GM10248 (cell line): ENCODE measurements at places on chromosomes 11 and 22.

DNA sequence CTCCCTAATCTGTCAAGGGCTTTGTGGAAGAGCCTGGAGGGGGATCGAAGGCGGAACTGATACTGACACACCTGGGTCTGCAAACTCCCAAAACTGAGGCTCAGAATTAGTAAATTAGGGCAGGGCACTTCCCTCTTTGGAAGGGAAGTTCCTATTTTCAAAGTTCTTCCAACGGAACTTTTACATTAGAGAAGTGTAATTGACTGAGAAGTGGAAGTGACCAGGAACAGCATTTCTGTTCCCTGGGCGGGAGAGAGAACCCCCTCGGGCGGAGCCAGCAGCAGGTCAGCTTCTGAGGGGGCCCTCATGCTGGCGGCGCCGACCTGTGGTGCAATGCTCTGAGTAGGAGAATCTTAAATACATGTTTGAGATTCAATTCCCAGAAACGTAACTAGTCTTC is 1.1 kb upstream of the CBL start:
- DNase-seq: peak; percentile 25

DNA sequence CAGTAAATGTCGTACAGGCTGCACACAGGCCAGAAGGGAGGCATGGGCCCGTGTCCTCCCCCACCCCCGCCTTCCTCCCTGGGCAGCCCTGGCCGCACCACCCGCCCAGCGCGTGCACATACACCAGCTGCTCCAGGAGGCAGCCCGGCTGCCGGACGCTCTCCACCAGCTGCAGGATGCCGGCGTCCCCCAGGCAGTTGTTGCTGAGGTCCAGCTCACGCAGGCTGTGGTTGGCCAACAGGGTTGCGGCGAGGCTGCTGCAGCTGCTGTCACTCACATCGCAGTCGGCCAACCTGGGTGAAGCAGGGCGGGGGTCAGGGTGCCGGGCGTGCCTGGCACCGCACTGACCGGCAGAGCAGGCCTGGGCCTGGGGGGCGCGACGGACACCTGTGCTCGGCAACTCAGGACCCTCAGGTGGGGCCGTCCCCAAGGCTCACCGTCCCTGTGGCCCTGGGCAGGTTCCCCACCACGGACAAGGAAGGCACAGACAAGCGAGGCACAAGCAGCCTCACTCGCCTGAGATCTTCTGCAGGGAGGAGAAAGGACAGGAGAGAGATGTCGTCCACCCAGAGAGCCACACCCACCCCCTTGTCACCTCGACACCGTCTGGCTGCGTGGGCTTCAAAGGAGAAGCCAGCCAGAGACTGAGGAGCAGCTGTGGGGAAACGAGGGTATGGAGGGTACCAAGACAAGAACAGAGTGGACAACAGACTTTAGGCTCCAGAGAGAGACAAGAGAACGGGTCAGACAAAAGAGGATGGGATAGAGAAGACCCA is 12.1 kb downstream of the RNH1 start:
- no peak for DNase-seq

DNA sequence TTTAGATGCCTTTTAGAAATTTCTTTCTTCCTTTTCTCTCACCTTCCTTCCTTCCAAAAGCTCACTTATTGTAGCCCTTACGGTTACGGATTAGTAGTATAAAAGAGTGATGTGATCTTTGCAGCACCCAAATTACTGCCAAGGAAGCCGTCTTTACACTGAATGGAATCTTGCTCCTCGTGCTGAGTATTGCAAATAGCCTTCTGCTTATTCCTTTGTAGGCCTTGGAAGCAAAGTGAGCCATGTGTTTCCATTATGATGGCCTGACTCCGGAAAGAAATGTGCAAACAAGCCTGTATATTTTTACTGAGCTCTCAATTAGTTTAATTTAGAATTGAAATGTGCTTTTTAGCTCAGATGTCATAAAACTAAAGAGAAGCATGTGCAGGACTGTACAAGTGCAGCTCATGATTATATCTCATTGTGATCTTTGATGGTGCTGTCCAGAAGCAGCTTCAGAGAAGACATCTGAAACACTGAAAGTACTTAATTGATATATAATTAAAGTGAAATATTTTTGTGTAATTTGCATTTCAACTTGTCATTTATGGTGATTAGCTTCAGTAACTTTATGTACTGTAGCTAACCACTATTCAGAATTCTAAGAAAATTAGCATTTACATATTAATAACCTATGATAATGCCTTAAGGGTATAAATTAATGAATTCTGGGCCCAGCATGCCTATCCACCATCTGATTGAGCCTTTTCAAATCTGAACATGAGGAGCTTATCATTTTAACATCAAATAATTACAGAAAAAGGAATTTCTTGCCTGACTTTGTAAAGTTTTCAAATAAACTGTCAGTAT is 129.3 kb downstream of the GRIA4 start:
- DNase-seq: no peak

DNA sequence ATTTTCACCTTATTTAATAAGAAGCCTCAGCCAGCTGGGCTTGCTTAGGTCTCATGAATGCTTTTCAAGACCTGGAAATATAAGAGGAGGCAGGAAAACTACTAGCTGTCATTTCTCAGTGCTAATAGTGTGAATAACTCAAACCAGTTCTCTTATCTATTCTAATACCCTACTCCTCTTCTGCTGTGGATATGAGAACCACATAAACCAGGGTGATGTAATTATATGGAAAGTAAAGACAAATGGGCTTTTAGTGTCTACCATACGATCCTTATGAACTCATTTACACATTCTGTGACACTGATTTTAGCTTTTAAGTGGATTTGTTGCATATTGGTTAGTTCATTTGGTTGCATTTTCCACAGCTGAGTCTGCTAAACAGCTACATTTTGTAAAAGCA is 8.6 kb downstream of the PDGFD start:
- no peak for DNase-seq

DNA sequence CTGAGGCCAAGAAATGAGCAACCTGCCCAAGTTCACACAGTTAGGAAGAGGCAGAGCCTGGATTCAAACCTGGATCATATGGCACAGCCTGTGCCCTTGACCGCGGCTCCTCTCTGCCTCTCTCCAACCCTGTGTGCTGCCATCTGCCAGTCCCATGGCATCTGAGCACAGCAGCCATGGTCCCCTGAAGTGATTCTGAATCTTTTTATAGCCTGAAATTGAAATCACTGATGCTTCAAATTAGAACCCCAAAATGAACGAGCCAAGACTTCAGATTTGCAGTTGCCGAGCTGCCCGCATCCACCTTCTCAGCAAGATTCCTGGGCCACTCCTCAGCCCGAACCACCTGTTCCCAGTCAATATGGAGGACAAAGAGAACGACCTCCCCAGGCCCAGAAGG is 252.7 kb downstream of the CTTN start:
- no peak for DNase-seq

GRCh38 chr11:47259232-47259977 is 1.6 kb downstream of the NR1H3 start:
- peak; percentile 72 for DNase-seq

DNA sequence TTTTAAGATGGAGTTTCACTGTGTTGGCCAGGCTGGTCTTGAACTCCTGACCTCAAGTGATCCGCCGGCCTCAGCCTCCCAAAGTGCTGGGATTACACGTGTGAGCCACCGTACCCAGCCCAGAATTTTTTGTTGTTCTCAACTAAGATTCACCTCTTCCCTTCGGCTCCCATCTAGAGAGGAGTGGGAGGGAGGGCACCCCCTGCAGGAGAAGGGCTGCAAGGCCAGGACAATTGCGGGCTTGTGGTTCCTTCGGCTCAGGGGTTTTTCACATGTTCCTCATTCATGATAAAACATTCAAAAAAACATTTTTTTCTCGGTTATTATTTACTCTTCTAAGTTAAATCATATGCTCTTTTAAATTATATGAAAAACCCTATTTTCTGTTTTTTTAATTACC is 201.1 kb upstream of the LRRC4C start:
- no peak for DNase-seq

DNA sequence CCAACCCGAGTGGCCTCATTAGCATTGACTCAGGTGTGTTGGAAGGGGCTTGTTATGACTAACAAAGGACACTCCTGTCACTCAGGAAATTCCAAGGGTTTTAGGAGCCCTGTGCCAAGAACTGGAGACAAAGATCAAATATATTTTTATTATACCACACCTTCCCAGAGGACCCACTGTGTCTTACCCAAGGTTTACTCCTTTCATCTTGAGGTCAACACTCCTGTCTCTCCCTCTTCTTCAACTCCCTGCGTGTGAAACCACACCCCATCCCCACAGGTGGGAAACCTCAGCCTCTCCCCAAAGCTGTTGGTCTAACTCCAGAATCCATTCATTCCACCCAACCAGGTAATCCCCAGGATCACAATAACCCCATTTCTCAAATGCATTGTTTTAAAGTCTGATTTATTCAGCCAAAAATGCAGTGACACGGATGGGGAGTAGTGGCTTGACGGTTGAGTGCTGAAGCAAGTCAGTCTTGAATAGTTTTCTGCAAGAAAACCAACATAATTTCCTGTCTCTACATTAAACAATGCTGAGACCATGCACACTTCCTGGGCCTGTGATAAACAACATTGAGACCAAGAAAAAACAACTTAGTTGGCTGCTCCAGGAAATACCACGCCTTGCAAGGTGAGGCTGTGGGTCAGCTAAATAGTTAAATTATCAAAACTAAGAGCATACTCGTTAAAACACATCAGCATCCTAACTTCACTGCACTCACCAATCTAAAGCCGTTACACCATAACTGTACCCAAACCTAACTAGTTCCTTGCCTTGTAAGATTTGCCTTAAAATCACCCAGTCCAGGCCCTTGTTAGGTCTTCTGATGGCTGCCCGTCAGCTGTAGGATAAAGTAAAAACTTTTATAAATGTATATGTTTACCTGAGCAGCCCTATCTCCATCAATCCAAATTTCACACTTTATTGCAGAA is 38.5 kb upstream of the SPON1 start:
- DNase-seq: no peak

DNA sequence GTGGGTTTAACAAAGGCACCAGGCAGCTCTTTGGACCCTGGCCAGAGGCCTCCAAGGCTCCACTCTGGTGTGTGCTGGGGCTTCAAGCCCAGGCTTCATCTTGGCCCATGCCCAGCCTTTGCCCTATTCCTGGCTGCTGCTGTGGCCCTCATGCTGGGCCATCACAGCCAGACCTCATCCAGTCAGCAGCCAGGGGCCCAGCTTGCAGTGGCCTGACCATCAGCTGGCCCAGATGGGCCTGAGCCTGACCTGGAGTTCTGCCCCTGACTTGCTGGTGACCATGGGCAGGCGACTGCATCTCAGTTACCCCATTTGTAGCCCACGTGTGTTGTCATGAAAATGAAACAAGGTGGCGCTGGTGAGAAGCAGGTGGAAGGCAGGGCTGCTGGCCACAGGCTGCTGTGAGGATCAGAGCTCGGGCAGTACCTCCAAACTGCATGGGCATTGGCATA is 76.1 kb downstream of the MED15 start:
- DNase-seq: no peak

DNA sequence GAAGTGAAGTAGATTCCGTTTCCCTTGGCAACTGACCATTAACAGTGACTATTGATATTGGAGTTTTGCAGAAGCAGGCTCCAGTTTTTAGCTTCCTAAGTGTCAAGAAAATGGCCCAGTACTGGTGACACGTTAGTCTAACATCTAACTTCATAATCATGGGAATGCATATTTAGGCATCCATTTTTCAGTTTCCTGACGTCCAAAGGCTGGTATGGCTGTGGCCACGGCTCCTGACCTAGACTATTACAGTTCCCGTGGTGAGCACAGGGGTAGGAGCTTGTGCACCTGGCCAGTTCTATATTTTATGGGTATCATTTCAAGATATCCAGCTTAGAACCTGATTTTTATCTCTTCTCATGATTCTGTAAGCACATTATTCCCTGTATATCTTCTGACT is 323.8 kb downstream of the GUCY1A2 start:
- DNase-seq: no peak

DNA sequence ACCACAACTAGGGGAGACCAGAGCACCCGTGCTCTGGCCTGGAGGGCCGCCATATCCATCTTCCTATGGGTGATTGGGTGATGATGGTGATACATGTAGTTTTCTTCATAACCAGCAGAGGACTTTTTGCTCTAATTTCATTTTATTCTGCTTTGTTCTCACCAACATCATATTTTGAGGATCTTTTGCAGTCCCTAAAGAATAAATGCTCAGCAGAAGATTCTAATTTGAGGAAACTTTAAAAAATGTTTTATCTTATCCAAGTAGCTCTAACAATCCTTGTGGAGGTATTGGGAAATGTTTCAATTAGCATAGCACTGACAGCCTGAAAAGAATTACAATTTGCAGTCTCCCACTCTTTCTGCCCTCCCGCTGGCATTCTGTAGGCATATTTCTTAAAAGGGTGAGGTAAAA is 544.0 kb downstream of the NTM start:
- DNase-seq: no peak

DNA sequence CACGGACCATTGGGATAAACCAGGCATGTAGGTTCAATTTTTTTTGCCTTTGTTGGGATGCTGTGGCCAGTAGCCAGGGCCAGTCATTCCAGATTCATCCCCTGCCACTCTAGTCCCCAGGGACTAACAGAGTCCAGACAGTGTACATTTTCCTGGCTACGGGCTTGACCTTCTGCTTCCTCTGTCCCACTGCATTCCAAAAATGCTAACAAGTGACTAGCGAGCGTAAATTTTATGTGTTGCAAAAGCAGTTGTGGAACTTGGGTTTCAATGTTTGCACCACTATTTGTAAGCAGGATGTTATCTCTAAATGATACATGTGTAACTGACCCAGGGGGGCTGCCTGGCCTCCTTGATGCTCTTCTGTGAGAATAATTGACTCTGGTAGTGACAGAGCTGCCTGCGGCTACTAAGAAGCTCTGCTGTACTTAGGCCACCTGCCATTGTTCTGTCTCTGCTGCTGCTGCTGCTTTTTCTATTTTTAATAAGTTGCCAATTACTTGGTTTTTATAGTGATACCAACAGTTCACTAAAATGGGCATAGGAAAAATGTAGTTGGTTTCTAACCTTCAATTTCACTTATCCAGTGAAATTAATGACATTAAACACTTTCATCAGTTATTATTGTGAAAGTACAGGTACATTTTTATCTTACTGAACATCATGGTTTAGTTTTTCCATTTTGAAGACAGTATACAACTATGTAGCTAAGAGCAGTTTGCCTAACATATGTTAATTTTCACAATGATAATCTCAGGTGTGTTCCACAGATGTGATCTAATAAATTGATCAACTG is 26.8 kb downstream of the TNRC6B start:
- DNase-seq: no peak

DNA sequence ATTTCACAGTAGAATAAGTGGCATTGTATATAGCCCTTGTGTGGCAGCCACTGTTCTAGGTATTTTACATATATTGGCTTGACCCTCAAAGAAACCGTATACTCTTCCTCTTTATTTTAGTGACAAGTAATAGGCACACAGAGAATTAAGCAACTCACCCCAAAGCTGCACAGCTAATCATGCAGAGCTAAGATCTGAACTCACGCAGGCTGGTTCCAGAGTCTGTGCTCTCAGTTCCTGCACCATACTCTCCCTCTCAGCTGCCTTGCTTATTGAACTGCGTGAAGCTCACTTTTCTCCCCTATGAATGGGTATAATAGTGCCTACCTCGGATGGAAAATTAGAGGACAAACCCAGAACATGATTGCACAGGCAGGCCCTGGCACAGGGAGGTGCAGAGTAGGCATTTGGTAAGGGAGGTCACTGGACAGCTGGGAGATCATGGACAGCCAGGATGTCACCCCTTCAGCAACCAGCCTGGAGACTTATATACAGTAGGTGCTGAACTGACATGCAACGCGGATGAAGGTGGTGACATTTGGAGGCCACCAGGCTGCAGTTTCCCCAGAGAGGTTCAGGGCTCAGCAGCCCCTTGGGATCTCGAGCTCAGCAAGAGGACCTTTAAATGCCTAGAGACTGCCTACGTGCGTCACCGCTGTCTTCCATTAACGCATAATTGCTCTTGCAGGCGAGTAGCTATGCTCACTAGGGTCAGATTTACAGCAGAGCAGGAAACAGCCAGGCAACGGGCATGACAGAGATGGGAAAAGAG is 78.4 kb upstream of the TP53I11 start:
- DNase-seq: no peak
